T47D (cell line): ENCODE measurements at places on chromosomes 5 and 9.

DNA sequence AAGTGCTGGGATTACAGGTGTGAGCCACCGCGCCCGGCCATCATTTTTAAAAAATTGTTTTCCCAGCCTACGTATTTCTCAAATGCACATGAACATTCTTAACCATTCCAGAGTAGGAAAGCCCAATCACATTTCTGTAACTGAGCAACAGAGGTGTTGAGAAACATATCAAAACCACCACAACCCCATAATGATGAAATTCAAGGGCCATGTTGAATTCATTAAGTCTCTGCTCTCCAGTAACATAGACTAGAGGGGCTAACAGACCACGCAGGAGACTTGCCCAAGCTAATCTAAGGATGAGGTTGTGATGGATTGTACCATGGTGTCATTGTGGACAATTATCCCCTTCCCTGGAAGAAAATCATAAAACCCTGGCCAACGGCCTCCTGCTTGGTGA lies 52.9 kb downstream of the MYO10 start:
- DNase-seq = no peak

GRCh38 chr9:113519426-113520108 lies 56.0 kb downstream of the RGS3 start:
- DNase-seq = no peak

DNA sequence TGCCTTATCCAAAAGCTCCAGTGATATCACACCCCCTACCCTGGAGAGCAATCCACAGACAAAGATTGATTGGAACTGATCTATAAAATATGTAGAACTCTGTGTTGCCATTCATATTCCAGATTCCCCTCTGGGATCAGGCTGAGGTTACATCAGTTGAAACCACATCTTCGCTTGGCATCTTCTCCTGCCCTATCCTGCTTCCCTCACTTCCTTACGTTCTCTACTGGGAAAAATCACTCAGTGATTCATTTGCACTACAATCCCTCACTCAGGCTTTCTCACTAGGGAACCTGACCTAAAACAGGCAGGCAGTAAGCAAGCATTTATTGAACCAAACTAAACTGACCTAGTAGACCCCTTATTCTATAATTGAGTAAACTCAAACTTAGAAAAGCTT lies 111.7 kb downstream of the ESM1 start:
- DNase-seq = no peak

GRCh38 chr5:132251220-132251725 lies 6.2 kb upstream of the PDLIM4 start:
- DNase-seq = no peak
